Kidney epithelial cell (primary cell): ENCODE measurements at places on chromosomes 7 and 10. TPM values are rescaled to one million over a fixed set of nuclear protein-coding genes. Genes with fewer than 3 reads are reported as not detected.

INSIG1 gene
- 302 and 327 TPM in 2 replicates for total RNA-seq

RAB19 gene
- total RNA-seq: 6.4 and 10.2 TPM in 2 replicates

BAMBI gene
- total RNA-seq: 28.5 and 34.6 TPM in 2 replicates

LHFPL3 gene
- not detected in 2 replicates for total RNA-seq

DNA sequence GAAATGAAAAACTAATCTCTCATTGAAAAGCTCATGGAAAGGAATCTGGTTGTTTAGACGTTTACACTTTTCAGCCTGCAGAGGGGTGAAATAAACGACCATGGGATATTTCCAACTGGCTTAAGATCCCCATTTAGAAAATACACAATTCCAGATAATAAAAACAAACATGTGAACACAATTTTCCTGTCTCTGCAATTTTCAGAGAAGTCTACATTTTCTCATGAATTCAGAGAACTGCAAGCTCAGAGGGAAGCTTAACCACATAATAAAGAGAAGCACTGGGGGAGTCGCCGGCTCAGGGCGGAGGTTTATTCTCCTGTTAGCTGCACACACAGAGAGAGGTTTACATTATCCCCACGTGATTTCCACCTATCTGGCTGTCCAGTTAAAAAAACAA, 215.2 kb downstream of the FANK1 start:
- DNase-seq: no peak

DNA sequence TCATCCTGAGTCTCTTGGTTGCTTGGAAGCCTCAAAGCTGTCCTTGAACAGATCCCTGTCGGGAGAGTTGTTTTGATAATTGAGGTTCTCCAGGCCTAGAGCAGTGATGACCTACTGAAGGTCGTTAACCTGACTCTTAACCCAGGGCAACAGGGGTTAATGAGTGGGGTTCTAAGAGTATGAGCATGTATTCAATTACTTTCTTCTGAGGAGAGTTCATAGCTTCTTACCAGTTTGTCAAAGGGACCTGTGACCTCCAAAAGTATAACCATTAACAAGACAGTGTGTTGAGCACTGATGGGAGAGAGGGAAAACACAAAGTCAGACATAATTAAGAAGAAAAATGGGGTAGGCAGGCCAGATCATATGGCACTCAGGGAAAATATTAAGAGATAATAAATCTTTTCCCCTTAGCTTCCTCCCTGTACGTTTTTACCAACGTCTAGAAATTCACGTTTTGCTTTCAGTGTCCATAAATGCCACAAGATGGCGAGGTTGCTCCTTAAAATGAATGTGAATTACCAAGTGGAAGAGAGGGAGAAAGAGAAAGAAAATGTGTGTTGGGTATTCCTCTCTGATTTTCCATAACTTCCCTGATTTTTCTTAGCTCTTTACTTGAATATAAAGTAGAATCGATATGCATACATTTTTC, 97.6 kb downstream of the SUGCT start:
- peak; percentile 38 for DNase-seq

GRCh38 chr7:30764030-30764975, 6.9 kb upstream of the MINDY4 start:
- no peak for DNase-seq

- DNase-seq: no peak
These were observed 129.3 kb upstream of the FAM20C start for GRCh38 chr7:63117-63480.

DNA sequence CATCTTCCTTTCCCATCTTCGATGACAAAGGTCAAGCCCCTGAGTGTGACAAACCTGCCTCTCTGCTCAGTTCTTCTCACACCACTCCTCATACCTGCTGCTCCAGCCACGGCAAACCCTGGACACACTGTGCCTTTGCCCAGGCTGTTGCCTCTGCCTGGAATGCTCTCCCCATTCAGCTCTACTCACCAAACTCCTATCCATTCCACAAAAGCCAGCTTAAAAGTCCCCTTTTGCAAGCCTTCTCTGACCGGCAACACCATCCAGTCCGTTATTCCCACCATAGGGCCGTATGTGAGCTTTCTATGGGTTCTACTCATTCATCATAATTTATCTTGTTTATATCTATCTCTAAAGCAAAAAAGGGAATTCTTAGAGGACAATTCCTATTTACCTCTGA, 15.2 kb downstream of the GFRA1 start:
- DNase-seq: no peak

DNA sequence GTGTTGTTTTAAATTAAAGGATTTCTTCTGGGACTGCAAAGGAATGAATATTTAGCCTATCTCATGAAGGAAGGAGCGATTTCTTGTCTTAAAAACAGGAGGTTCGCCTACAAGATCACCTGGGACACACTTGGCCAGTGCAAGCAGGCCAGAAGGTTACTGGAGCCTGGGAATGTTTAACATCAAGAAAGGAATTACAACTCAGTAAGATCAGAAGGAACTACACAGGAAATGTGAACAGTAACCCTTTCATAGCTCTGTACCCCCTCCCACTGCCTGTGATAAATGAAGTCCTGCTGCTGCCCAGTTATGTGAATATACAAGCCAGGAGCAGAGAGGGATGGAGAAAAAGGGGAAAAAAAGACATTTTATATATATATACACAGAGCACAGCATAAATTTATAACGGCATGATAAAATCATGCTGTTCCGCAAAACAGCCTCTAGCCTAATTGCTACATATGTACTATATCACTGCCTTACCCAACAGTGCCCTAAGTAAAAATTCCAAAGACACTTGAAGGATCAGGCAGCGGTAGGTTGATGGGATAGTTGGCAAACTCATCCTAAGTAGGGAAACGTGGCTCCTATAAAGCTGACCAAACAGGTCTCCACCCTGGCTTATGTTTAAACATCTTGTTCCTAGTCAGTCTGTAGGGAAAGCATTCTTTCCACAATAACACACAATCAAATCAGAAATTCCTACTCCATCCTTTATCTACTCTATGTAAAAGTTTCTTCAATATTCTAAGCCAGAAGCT, 63.8 kb downstream of the ZNF438 start:
- no peak for DNase-seq

DNA sequence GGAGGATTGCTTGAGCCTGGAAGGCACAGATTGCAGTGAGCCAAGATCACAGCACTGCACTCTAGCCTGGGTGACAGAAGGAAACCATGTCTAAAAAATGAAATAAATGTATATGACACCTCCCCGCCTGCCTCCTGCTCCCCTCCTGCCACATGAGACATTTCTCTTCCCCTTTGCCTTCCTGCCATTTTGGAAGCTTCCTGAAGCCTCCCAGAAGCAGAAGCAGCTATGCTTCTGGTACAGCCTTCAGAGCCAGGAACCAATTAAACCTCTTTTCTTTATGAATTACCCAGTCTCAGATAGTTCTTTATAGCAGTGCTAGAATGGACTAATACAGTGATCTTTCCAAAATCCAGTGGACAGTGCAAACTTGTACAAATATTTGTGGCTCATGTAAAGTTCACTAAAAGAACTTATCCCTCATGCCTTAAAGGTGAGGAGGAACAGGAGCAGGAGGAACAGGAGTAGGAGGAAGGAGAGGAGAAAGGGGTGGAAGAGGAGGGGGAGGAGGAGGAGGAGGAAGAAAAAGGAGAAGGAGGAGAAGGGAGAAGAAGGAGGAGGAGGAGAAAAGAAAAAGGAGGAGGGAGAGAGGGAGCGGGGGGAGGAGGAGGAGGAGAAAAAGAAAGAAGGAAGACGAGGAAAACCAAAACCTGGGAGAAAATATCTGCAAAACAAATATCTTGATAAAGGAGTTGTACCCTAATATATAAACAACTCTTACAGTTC, 2.8 kb upstream of the ABI1 start:
- no peak for DNase-seq

- no peak for DNase-seq
These were observed 97.0 kb upstream of the RET start for GRCh38 chr10:42979721-42980467.

- no peak for DNase-seq
These were observed 147.0 kb downstream of the OAT start for GRCh38 chr10:124271676-124272075.

GRCh38 chr7:152180587-152180986, 155.1 kb downstream of the GALNT11 start:
- DNase-seq: no peak

- no peak for DNase-seq
These were observed 6.5 kb downstream of the FOXL3 start for GRCh38 chr7:296373-296945.
